NAMALWA (cell line): ENCODE measurements at places on chromosomes 1 and 21.

GRCh38 chr21:32543975-32544374, 41.3 kb downstream of the TCP10L start:
- DNase-seq: no peak

GRCh38 chr1:188269956-188270355, 1441.2 kb downstream of the PLA2G4A start:
- DNase-seq: no peak

DNA sequence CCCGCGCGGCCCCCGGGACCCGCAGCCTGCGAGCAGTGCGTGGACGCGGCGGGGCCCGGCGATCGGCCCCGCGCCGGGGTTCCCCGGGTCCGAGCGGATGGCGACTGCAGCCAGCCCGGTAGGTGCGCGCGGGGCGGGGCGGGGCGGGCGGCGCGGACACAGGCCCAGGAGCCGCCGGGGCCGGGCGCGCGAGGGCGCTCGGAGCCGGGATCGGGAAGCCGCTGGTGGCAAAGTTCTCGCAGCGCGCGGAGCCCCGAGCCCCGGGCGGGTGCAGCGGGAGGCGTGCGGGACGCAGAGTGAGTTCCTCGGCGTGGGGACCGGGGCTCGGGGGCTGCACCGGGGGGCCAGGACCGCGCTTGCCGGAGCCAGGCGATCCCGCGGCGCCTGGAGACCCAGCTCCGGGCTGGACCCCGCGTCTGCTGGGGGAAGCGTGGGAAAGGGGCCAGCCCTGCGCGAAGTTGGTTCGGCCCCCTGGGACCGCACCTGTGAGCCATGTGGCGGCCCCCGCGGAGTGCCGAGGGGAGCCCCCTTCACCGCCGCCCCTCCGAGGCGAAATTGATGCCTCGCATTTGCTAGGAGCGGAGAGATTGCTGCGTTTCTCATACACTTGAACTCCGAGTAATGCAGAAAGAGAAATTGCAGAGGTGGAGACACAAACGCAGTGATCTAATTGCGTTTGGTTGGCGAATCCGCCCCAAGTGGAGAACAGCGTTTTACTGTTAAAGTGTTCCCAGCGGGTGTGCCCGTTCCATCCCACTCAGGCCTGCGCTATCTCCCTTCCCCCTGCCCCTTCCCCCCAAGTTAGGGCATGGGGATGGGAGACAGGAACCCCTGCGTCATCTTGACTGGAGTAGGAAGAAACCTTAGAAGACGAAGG, 228.9 kb upstream of the TMEM51 start:
- DNase-seq: no peak

DNA sequence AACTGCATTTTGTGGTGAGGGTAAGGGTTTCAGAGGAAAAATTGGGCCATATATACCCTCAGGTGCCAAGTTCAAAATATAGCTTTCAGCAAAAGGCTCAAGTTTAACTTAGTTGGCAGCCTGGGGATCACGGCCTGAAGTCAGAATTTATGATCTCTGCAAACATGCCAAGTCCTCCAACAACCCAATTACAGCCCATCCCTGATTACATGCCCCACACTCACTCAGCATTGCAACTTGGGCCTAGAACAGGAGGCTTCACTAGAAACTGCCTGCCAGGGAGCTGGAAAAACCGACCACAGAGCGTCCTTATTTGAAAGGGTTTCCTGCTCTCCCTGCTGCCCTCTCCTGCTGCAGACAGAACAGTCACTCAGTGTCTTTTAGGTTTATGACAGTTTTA, 12.4 kb downstream of the FYB2 start:
- DNase-seq: no peak

DNA sequence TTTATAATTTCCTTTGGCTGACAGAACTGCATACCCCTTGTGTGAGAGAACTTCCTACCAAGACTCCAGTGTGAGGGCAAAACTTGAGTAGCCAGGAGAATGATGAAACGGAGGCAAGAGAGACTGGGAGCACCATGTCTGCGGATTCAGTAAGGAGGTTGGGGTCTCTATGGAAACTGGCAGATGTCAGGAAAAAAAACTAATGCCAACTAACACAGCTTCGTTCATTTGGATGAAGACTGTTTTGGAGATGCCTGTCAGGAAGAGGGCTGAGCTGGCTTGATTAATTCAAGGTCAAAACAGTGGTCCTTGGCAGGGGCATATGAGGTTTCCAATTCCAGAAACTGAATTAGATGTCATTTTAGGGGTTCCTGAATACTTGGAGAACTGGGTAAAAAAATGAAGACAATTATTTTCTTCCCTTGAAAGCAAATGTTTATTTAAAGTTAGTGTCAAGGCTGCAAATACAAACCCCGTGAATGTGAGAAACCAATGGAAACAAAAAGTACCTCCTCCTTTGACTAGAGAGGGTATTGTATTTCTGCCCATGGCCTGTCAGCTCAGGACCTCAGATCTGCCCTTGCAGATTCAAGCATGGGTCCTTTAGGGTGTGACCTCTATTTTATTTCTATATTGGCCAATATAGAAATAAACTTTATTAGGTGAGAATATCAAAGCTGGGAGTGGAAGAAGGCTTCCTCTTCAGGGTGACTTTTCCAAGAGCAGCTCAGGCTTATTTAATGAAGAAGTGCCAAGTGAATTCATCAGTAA, 110.5 kb downstream of the MAST2 start:
- no peak for DNase-seq

DNA sequence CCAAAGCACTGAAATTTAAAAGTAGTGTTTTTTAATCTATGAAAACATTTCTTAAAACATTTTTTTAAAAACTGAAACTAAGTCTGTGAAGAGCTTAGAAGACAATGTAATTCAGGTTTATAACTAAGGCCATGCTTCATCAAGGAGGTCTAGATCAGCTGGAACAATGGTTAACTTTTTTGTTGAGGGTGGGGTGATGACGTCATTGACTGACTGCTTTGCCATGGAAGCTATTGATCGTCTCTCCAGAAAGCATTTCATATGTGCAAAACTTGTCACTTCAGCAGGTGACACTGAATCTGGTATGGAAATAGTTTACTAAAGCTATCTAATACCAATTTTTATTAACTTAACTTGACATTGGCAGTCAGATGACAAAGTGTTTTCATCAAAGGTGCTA, 21.0 kb downstream of the RAVER2 start:
- DNase-seq: no peak

- peak; percentile 58 for DNase-seq
Measured at GRCh38 chr1:28329395-28330153, 734 bp downstream of the MED18 start.

DNA sequence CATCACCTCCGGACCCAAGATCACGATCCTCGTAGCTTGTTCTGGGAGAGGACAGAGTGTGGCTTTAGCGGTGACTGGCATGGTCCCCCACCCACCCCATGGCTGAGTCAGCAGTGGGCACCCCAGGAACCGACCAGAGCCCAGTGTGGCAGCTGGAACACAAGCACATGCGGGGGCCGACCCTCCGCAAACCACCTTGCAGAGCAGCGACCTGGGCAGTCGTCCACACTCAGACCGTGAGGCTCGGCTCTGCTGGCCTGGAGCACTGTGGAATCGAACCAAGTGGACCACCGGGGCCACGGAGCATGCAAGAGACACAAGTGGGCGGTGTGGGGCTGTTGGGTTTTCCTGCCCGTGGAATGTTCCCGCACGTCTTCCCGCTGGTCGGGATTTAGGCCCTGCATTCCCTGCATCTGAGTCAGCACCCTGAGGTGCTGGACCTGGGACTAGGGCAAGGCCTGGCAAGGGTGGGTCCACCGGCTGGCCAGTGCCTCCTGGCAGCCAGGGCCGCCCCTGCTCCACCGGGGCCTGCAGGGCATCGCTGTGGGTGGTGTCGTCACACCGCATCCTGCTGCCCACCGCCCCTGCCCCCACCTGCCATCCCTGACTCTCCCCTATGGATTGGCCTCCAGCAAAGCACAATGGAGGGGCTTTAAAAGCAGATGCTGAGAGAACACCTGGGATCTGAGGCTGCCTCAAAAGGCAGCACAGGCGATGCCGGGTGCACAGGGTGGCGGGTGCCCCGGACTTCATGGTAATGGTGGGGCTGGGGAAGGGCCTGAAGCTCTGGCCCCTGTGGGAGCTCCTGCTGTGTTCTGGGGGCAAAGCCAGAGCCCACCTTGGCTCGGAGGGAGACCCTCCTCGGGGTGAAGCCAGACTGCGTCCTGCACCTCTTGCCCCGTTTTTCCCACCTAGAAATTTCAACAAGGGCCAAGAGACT, 18.5 kb downstream of the MORN1 start:
- no peak for DNase-seq

DNA sequence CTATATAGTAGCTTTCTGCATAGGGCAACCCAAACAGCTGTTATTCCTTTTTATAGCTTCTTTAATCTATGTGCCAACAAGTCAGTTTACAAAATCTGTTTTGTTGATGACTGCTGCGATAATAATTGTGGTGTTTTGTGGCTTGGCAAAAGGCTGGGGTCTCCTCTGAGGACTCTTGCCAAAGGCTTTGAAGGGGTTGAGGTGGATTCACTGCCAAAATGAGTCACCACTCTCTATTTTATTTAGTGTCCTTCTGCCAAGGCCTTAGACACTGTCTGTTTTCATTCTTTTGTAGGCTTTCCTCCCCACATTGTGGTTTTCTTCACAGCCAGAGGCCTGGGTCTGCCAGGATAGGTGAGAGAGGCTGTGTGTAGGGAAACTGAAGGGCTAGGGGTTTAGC, 161.8 kb downstream of the NFIA start:
- DNase-seq: no peak

DNA sequence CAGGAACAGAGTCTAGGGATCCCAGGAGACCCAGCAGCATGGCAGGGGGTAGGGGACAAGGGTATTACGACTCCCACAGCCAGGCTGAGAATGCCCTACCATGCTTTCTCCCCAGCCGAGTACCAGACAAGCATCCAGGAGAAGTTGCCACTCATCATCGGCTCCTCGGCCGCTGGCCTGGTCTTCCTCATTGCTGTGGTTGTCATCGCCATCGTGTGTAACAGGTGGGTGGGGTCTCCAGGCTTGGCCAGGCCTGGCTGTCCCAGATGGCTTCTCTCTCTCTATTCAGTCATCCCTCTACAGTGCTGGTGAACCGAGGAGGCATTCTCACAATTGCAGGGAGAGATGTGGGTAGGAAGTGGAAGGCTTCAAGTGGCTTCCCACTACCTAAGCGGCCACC, 77.3 kb downstream of the LACTBL1 start:
- no peak for DNase-seq

DNA sequence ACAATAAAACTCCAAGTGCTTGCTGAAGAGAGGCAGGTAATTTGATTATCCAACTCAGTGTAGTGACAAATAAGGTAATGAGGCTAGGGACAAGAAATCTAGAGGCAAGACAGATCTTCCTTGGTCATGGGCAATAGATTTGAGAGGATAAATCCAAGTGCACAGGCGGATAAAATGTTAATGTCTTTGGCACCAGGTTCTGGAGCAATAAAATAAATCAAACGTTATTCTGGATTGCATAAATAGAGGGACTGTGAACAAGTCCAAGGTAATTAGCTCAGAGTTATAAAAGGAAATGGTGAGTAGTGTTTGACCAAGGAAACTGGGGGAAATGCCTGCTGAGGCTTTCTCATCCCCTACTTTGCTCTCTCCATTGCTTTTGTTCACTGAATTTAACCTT, 329.3 kb upstream of the PROX1 start:
- DNase-seq: no peak

DNA sequence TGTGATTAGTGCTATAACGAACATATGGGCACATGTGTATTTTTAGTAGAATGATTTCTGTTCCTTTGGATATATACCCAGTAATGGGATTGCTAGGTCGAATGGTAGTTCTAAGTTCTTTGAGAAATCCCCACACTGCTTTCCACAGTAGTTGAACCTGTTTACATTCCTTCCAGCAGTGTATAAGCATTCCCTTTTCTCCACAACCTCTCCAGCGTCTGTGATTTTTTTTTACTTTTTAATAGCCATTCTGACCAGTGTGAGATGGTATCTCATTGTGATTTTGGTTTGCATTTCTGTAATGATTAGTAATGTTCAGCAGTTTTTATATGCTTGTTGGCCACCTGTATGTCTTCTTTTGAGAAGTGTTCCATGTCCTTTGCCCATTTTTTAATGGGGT, 81.8 kb upstream of the SLC44A3 start:
- DNase-seq: no peak

DNA sequence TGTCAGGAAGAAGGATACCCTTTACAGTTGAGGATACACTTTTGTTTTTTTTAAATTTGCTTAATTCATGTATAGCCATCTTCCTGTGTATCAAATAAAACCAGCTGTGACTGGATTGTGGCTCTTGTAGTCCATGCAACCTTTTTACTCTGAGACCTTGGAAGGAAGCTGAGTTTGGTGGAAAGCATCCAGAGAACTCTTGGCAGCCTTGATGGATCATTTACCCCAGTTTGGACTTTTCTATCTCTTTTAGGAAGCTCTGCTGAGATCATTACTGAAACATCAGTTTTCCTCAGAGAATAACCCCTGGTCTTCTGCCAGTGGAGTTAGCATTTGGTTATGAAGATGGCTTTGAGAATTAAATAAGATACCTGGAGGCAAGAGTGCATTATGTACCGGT, 21.2 kb upstream of the APOBEC4 start:
- DNase-seq: no peak

GRCh38 chr21:45444385-45444784, 39.4 kb downstream of the COL18A1 start:
- no peak for DNase-seq

- DNase-seq: no peak
Measured at GRCh38 chr1:115277276-115277675, 60.8 kb downstream of the NGF start.

- peak; percentile 23 for DNase-seq
Measured at GRCh38 chr1:101178688-101179491, 57.9 kb upstream of the S1PR1 start.

GRCh38 chr1:24886241-24886640, 43.8 kb downstream of the RUNX3 start:
- DNase-seq: no peak

- no peak for DNase-seq
Measured at GRCh38 chr1:229243638-229244037, 27.3 kb upstream of the RAB4A start.

DNA sequence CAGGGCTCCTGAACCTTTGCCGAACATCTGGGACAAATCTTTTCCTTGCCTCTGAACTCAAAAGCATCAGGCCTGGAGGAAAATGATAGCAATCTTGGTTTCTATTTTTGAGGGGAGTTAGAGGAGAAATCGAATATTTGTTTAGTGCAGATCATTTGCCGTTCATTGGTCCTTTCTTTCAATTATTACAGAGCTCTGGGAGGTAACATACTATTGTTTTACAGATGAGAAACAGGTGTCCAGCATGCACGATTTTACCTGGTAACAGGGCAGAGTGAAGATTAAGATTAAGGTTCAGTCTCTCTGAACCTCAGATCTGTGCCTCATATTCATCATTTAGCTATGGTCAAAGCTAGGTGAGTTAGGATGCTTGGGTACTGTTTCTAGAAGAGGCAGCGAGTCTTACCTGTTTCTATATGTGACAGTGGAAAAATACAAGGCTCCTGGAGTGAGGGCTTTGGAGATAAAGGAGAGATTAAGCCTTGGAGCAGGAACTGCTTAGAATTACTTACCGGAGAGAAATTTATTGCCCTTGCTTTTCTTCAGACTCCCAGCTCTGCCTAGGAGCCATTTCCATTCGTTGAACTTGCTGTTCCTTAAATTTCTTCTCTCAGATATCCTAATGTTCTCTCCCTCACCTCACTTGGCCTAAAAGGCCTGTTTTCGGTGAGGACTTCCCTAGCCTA, 1.4 kb downstream of the PRCC start:
- DNase-seq: no peak

- no peak for DNase-seq
Measured at GRCh38 chr1:224329484-224329841, 509 bp downstream of the NVL start.
